Neural crest cell (in vitro differentiated cells): ENCODE measurements at places on chromosomes 12 and 14.

DNA sequence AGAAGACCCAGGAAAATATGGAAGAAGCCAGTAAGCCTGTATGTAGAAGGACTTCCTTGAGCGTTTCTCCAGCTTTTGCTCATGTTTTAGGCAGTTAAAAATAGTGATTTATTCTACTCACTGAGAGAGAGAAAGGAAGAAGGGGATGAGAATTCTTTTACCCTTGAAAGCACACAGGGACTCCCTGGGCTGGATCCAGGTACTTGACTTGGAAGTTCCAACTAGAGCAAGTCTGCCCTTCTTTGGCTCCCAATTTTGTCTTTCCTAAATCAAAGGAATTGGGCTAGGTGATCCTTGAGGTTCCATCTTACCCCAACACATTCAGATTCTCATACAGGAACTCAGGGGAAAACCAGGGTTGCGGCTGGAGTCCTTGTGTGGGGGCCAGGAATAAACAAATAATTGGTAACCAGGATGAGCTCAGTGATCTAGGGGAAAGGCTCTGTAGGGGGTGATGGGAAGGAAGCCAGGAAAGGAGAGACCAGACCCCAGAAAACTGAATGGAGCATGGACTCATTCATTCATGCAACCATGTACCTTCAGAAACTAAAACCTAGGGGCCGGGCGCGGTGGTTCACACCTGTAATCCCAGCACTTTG lies 11.5 kb upstream of the ITGA5 start:
- H3K4me1 ChIP-seq = no peaks in the 10 kb centered on the region
- no peaks in the 10 kb centered on the region for H3K36me3 ChIP-seq
- no peak for DNase-seq
- peaks cover 35% of the 10 kb centered on the region for H3K27me3 ChIP-seq
- no peak overlapping the region for H3K4me3 ChIP-seq
- H3K27ac ChIP-seq = peak overlapping the region; percentile 57

DNA sequence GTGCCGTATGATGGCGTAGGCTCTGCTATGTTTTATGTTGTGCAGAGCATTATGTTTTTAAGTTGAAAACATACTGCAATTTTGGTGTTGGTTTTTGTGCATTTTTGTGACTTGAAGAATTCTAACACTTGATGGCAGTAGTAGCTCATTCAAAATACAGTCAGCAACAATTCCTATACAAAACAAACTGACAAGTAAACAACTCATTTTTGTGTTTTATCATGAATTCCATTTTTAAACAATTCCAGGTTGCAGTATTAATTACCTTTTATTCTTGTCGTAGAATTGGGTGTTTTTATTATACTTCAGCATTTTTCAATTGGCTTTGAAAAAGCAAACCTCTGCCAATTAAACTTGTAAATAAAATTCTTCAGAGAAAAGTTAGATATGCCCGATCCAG lies 4.1 kb upstream of the CCER1 start:
- DNase-seq = no peak
- no peaks in the 10 kb centered on the region for H3K27me3 ChIP-seq
- H3K36me3 ChIP-seq = no peaks in the 10 kb centered on the region
- no peak overlapping the region for H3K4me3 ChIP-seq

- no peak for DNase-seq
- H3K27me3 ChIP-seq = peaks cover 3% of the 10 kb centered on the region
- H3K4me1 ChIP-seq = peaks cover 17% of the 10 kb centered on the region
- H3K27ac ChIP-seq = no peak overlapping the region
These were observed 154.3 kb upstream of the CCND2 start for GRCh38 chr12:4119157-4119761.

- DNase-seq = no peak
- H3K27ac ChIP-seq = no peak overlapping the region
- H3K4me3 ChIP-seq = no peak overlapping the region
- no peaks in the 10 kb centered on the region for H3K27me3 ChIP-seq
- peaks cover 8% of the 10 kb centered on the region for H3K4me1 ChIP-seq
These were observed 8.1 kb upstream of the CKAP4 start for GRCh38 chr12:106255952-106256351.

DNA sequence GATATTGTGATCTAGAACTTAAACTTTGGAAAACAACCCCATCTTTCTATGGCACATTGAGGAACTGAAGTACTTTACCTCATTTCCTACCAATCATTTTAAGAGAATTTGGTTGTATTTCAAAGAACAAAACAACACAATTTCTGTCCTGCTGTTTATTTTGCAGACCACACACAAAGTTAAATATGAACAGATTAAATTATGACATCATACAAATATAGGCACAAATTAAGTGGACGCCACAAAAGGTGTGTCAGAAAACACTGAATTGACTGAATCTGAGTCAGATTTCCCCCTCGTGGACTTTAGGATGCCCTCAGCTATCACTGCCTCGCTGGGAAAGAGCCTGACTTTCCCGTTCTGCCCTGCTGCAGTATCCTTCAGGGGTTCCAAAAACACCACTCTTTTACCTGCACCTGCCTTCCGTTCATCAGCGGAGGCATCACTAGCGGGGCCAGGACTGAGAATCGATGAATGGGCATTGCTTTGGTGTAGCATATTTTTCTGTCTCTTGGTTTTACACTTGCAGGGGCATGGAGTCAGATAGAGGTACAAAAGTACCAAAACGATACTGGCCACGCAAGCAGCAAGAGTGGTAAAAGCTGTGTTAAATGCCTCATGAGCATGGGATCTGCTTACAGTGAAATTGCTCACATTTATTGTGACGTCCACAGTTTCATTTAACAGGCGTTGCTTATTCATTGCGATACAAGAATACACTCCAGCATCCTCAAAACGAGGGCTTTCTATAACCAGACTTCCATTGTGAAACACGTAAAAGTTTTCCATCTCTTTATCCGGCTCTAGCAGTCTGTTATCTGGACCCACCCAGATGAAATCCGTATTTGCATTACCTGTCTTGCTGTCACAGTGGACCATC lies 2.0 kb upstream of the PCED1B start:
- DNase-seq = no peak
- no peaks in the 10 kb centered on the region for H3K36me3 ChIP-seq
- H3K27ac ChIP-seq = no peak overlapping the region
- H3K4me1 ChIP-seq = peaks cover 25% of the 10 kb centered on the region
- H3K27me3 ChIP-seq = peaks cover 55% of the 10 kb centered on the region
- peak overlapping the region; percentile 87 for H3K4me3 ChIP-seq

DNA sequence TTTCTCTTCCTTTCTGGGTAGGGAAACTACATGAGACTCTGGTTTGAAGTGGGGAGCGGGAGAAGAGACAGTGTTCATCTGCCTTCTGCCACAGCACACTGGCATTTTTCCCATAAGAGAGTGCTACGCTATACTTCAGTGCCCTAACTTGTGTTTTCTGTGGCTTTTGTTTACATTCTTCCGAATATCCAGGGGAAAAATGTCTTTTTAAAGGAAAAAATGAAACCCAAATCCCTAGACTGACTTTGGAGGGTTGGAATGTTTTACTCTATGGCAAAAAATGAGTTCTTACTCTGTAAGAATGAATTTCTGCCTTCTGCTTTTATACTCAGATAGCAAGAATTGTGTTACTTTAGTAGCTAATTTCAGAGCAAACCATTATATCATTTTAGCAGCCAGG lies 88.1 kb upstream of the TMEM263 start:
- DNase-seq = no peak
- no peak overlapping the region for H3K27ac ChIP-seq
- peaks cover 50% of the 10 kb centered on the region for H3K4me1 ChIP-seq
- H3K36me3 ChIP-seq = peaks cover 9% of the 10 kb centered on the region
- no peak overlapping the region for H3K4me3 ChIP-seq

DNA sequence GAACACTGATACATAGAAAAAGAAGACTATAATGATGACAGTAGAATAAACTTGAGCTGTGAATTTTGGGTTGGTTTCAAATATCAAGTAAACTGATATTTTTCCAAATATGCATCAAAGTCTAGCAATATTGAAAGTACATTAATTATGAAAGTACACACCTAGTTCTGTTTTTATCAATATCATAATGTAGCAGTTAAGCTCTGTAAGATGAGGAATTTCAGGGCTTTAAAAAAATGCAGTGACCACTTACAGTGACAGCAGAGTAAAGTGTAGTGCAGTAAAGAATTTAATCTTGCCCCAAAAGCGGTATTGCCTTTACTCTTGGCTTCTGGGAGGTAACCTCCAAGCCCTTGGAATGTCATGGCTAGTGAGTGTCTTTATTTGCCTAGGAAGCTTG lies 102.9 kb upstream of the ABCD2 start:
- H3K36me3 ChIP-seq = peaks cover 2% of the 10 kb centered on the region
- H3K4me3 ChIP-seq = no peak overlapping the region
- no peak overlapping the region for H3K27ac ChIP-seq
- H3K27me3 ChIP-seq = no peaks in the 10 kb centered on the region

DNA sequence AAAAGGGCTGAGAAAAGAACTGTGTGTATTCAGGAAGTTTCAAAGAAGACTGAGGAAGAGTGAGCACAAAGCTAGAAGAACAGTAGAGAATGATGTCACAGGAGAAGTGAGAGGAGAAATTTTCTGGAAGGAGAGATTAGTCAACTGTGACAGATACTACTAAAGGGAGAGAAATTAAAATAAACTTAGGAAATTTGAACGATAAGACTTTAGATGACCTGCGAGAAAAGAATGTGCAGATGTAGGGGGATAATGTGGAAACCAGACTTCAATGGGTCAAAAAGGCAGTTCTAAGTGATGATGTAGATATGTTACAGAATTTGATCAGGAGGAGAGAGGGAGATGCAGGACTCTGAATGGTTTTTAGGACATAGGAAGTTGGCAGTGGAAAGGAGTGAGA lies 287.4 kb downstream of the SYT1 start:
- no peak for DNase-seq
- no peaks in the 10 kb centered on the region for H3K4me1 ChIP-seq
- H3K27me3 ChIP-seq = no peaks in the 10 kb centered on the region
- no peak overlapping the region for H3K4me3 ChIP-seq
